ENCODE measurements at places on chromosomes 6 and 20. TPM values are rescaled to one million over a fixed set of nuclear protein-coding genes. Genes with fewer than 3 reads are reported as not detected.
A peak's percentile ranks its signal among the peaks of the same experiment; 100 is the strongest.

The F13A1 gene
- not detected for total RNA-seq

DNA sequence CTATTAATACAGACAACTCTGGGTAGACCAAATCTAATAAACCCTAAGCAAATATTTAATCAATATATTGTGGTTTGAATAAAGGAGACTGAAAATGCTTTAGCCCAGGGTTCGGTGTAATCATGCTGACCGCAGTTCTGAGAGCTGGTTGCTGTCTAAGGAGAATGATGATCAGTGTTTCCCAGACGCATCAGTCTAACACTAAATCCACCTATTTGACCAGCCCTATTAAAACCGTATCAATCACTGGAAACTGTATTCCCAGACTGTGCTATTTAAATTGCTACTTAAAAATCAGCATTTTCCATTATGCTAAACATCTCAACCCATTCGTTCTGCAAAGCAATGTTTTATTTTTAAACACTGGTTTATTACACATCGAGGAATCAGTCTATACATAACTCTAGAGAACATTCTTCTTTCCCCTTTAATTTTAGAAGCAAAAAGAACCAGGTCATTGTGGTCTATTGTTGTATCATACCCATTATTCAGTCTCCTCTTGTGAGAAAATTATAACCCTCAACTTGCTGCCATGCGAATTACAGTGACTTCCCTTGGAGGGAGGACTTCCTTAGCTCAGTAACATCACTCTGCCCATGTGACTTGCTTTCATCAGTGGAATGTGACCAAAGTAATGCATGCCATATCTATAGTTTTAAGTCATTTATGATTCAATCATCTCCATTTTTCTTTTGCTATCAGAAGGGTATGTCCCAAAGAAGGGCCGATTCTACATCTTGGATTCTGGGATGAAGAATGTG, 515.2 kb upstream of the JAG1 start:
- DNase-seq, result no peak
- H3K4me3 ChIP-seq, result no peak overlapping the region
- H3K4me1 ChIP-seq, result no peaks in the 10 kb centered on the region
- H3K27me3 ChIP-seq, result no peaks in the 10 kb centered on the region
- H3K27ac ChIP-seq, result no peak overlapping the region

GRCh38 chr20:50810842-50811241, 16.0 kb downstream of the BCAS4 start:
- H3K36me3 ChIP-seq, result peaks cover 24% of the 10 kb centered on the region
- H3K27me3 ChIP-seq, result no peaks in the 10 kb centered on the region
- H3K27ac ChIP-seq, result no peak overlapping the region
- H3K4me3 ChIP-seq, result no peak overlapping the region
- no peak for DNase-seq

The MAK gene
- total RNA-seq, result 0.05 TPM

- no peaks in the 10 kb centered on the region for H3K4me1 ChIP-seq
- H3K27ac ChIP-seq, result no peak overlapping the region
- no peak for DNase-seq
- no peaks in the 10 kb centered on the region for H3K27me3 ChIP-seq
Observed at GRCh38 chr6:109623288-109623687, 67.7 kb downstream of the AK9 start.

- H3K27ac ChIP-seq, result peak overlapping the region; percentile 0
- peaks cover 65% of the 10 kb centered on the region for H3K36me3 ChIP-seq
- peaks cover 23% of the 10 kb centered on the region for H3K4me1 ChIP-seq
- no peak overlapping the region for H3K4me3 ChIP-seq
- DNase-seq, result no peak
- H3K27me3 ChIP-seq, result no peaks in the 10 kb centered on the region
Observed at GRCh38 chr20:44495802-44496481, 20.3 kb downstream of the TTPAL start.

- no peaks in the 10 kb centered on the region for H3K36me3 ChIP-seq
- no peaks in the 10 kb centered on the region for H3K4me1 ChIP-seq
- no peak overlapping the region for H3K27ac ChIP-seq
- no peak for DNase-seq
- peaks cover 14% of the 10 kb centered on the region for H3K27me3 ChIP-seq
Observed at GRCh38 chr6:6105472-6106036, 98.8 kb upstream of the NRN1 start.

The BNIP5 gene
- not detected for total RNA-seq

DNA sequence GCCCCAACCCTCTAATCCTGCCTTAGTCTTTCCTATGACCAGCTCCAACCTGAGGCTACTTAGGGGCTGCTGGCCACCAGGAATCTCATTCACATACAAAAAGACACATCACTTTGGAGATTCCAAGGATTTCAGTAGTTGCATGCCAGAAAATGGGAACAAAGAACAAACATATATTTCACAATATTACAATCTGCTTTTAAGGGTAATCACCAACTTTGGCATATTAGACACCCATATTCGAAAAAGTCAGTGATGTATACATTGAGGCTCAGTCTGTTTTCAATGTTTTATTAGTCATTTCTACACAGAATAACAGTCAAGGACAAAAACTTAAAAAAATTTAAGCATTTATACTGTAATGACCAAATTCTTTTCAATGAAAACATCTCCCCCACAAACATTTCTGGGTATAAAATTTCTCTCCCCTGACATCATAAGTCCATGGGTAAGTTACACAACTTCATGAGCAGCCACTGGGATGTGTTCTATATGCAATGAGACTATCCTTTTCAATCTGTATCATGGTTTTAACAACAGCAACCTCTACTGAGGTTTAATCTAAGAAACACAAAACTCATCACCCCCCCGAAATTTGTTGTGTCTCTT, 103.5 kb downstream of the MAP7 start:
- no peak overlapping the region for H3K27ac ChIP-seq
- DNase-seq, result no peak
- H3K4me1 ChIP-seq, result no peaks in the 10 kb centered on the region
- H3K4me3 ChIP-seq, result no peak overlapping the region
- H3K27me3 ChIP-seq, result peaks cover 6% of the 10 kb centered on the region
- no peaks in the 10 kb centered on the region for H3K36me3 ChIP-seq

DNA sequence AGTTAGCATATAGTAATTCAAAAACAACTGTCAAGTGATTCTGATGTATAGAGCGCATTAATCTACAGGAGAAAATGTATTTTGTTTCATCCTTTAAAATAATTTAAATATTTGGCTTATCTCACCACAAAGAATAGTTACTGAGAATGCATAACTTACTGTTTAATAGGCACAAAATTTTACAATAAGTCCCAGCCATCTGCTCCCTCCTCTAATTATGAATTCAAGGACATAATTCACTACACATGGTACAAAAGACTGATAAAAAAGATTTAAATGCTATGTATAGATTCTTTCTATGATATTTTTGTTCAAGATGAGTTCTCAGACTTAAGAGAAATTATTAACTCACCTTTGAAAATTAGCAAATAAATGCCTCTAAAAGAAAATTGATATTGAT, 242.0 kb downstream of the FUT9 start:
- H3K27ac ChIP-seq, result no peak overlapping the region
- no peak for DNase-seq
- H3K27me3 ChIP-seq, result no peaks in the 10 kb centered on the region
- H3K4me3 ChIP-seq, result no peak overlapping the region
- no peaks in the 10 kb centered on the region for H3K36me3 ChIP-seq

DNA sequence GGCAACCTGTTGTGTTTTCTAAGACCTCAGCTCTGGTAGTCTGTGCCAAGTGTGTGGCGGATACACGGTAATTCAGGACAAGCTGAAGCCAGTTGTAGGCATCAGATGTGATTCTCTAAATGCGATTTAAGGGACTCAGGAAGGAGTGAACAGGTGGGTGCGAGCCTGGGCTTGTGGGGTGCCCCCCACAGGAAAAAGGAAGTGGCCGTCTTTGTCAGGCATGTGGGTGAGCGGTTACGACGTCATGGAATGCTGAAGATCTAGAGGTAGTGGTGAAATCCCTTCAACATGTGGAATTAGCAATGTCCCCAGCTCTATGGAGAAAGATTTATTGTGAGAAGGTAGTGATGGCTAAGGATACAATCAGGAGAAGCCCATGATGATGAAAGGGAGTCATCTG, 95.1 kb upstream of the EXOC2 start:
- peaks cover 20% of the 10 kb centered on the region for H3K4me1 ChIP-seq
- peak overlapping the region; percentile 26 for H3K27ac ChIP-seq
- peak overlapping the region; percentile 11 for H3K4me3 ChIP-seq
- DNase-seq, result peak; percentile 68
- peaks cover 5% of the 10 kb centered on the region for H3K36me3 ChIP-seq
- H3K27me3 ChIP-seq, result peaks cover 21% of the 10 kb centered on the region

DNA sequence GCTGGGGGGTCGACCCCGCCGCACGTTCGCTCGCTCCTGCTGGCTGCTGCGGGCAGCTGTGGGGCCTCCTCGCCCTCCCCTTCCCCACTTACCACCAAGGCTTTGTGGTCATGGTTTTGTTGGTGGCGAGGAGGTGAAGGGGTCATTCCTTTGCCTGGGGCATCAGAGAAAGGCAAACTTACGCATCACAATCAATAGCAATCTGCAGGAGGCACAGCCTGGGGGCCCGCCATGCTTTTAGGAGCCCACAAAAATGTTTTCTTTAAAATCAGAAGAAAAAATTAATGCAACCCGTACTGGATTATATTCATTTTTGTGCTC, 137.0 kb downstream of the IMPG1 start:
- DNase-seq, result no peak
- no peak overlapping the region for H3K4me3 ChIP-seq
- H3K36me3 ChIP-seq, result no peaks in the 10 kb centered on the region
- H3K27me3 ChIP-seq, result peaks cover 12% of the 10 kb centered on the region
- peaks cover 1% of the 10 kb centered on the region for H3K4me1 ChIP-seq

The FRS3 gene
- 5.1 TPM for total RNA-seq

DNA sequence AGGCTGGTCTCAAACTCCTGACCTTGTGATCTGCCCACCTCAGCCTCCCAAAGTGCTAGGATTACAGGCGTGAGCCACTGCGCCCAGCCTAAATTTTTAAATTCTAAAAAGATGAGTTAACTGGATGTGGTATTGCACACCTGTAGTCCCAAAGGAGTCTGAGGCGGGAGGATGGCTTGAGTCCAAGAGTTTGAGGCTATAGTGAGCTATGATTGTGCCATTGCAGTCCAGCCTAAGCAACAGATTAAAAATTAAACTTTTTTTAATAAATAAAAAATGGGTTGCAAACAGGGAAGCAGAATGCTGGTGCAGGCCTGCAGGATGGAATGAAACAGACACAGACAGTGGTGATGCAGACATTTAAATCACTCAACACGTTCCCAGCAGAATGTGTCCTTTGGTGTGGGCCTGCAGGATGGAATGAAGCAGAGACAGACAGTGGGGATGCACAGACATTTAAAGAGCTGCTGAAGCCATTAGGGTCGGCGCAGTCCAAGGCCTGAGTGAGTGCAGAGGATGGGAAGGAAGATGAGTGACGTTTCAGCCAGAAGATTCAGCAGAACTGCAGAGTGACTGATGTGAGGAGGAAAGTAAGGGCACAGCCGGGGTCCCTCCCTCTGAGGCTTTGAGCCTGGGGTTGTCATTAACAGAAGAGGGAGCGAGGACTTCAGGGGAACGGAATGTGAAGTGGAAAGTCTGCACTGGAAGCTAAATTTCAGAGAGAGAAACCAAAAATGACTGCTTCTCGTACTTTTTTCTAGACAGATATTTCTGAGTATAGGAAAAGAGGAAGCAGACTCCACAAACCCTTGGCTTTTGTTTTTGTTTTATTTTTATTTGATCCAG, 117.5 kb downstream of the RIN2 start:
- H3K36me3 ChIP-seq, result no peaks in the 10 kb centered on the region
- no peak overlapping the region for H3K4me3 ChIP-seq
- H3K4me1 ChIP-seq, result no peaks in the 10 kb centered on the region

DNA sequence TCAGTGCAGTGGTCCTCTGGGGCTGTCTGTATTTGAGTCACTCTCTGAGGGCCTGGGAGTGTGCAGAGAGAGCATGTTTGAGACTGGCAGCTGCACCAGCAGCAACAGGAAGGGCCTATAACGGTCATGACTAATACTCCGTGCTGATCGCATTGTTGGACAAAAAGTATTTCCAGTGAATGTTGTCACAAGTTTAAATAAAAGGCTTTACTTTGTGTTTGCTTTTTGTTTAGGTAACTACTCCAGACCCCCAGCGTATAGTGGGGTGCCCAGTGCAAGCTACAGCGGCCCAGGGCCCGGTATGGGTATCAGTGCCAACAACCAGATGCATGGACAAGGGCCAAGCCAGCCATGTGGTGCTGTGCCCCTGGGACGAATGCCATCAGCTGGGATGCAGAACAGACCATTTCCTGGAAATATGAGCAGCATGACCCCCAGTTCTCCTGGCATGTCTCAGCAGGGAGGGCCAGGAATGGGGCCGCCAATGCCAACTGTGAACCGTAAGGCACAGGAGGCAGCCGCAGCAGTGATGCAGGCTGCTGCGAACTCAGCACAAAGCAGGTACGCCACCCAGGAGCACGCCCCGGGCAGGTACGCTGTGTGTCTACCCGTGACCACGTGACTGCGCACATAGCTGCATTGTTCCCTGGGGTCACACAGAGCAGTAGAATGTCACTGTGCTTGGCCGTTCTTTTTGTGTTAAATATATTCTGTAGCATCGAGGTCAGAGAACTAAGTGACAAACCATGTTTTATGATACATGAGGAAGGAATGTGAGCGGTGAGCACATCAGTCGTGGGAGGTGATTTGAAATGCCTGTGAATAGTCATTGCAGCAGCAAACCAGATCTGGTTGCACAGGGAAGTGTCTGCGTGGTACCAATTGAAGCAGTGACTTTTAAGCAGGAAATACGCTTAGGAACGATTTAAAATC, 174.7 kb downstream of the TMEM242 start:
- H3K4me1 ChIP-seq, result peaks cover 6% of the 10 kb centered on the region
- no peak overlapping the region for H3K27ac ChIP-seq
- no peak for DNase-seq
- no peak overlapping the region for H3K4me3 ChIP-seq
- H3K27me3 ChIP-seq, result no peaks in the 10 kb centered on the region

DNA sequence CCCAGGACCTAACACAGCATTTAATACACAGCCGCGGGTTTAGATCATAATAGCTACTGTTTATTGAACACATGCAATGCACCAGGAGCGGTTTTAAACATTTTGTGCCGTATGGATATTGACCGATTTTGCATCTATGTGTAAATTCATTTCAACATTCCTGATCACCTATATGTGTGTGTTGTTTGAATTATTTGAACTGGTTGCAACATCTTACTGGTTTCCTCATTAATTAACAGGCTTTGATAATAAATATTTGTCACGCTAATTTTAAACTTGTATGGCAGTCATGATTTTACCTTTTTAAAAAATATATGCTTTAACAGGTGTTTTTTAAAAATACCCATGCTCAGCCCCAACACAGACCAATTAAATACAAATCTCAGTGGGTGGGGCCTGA, 35.8 kb downstream of the CPNE5 start:
- no peak overlapping the region for H3K4me3 ChIP-seq
- H3K36me3 ChIP-seq, result no peaks in the 10 kb centered on the region
- DNase-seq, result no peak
- peaks cover 19% of the 10 kb centered on the region for H3K27me3 ChIP-seq
